Right lobe of liver (tissue), 6 donors: ENCODE measurements at places on chromosomes 12 and 14.

GRCh38 chr12:97464385-97465321 is 2.0 kb downstream of the RMST start:
- no peak for DNase-seq

GRCh38 chr12:25074113-25074512 is 120.8 kb downstream of the DNAI7 start:
- DNase-seq: no peak

DNA sequence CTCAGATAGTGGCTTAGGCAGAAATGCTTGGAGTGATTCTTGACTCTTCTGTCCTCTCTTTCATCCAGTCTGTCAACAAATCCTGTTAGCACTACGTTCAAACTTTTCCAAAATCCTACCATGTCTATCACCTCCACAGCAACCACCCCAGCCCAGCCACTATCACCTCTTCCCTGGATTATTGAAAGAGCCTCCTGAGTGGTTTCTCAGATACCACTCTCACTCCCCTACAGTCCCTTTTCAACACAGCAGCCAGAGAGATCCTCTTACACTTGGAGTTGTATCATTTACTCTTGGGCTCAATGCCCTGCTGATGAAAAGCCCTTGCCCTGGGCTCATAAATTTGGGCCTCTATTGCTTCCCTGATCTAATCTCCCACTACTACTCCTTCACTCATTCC is 218.9 kb downstream of the EXOC5 start:
- DNase-seq: no peak

GRCh38 chr14:72503696-72504368 is 390.1 kb downstream of the DPF3 start:
- no peak for DNase-seq

- DNase-seq: no peak
Observed at GRCh38 chr12:111436811-111437210, 31.1 kb downstream of the SH2B3 start.

DNA sequence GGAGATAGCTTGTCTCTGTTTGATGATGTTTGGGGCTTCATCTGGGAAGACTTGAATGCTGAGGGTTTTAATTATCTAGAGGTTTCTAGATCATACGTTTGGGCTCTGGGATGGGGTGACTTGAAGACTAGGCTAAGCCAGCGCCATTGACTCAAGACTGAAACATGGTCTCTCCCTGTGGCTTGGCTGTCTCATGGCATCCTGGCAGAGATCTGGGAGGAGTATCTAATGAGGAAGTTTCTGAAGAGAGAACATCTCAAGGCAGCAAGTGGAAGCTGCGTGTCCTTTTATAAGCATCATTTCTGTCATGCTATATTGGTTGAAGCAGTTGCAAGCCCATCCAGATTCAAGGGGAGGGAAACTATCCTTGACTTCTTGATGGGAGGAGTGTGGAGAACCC is 104.8 kb downstream of the UNC79 start:
- DNase-seq: no peak

DNA sequence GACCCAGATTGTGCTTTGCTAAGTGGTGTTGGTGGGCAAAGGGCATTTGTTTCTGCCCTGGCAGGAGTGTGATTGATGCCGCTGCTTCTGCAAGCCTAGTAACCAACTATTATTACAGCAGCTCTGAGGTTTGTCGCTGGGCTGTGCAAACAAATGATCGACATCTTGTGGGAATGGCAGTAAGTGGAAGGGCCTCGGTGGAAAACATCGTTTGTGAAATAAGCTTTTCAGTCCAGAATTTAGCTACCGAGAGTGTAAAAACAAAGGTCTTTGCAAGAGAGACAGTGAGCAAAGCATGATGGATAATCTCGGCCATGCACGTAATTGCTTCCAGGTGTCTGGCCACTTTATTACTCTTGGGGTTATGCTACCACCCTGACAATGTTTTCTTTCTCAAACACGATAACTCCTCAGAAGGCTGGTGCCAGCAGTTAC is 397.7 kb upstream of the PRICKLE1 start:
- DNase-seq: no peak

DNA sequence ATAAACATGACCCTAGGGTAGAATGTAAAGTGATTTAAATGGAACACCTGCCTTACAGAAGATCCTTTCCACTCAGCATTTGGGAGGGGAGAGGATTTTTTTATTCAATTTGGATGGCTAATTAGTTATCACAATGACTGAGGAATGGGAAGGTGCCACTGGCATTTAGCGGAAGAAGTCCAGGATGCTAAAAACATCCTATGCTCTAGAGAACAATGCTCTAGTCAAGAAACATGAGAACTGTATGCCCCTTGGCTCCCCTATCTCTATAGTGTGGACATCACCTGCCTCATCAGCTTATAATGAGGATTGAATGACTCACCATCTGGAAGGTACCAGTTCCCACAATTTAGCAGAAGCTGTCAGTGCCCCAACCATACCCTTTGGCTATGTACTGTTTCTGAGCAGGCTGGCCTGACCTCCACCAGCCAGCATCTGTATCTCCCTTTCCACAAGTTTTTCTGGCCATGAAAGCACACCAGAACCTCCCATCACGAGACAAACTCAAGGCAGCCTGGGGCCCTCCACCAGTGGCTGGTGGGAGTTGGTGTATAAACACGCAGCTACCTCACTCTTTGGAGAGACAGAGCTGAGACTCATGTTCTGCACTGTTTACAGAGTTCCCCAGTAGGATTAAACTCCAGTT is 109.7 kb upstream of the VASH1 start:
- DNase-seq: no peak

DNA sequence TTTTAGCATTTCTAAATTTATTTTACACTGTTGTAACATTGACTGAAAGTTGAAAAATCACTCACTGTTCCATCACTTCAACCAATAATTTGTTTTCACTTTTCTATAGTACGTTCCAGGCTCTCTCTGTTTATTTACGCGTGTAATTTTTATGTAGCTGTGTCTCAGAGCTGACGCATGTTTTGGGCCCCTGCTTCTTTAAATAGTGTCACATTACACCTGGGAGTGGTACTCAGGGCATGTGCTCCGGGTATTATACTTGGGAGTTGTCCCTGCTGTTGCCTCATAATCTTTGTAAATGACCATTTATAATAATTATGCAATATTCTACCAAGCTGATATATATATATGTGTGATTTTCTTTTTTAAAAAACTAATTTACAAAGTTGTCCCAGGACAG is 132.8 kb upstream of the CPM start:
- DNase-seq: no peak

DNA sequence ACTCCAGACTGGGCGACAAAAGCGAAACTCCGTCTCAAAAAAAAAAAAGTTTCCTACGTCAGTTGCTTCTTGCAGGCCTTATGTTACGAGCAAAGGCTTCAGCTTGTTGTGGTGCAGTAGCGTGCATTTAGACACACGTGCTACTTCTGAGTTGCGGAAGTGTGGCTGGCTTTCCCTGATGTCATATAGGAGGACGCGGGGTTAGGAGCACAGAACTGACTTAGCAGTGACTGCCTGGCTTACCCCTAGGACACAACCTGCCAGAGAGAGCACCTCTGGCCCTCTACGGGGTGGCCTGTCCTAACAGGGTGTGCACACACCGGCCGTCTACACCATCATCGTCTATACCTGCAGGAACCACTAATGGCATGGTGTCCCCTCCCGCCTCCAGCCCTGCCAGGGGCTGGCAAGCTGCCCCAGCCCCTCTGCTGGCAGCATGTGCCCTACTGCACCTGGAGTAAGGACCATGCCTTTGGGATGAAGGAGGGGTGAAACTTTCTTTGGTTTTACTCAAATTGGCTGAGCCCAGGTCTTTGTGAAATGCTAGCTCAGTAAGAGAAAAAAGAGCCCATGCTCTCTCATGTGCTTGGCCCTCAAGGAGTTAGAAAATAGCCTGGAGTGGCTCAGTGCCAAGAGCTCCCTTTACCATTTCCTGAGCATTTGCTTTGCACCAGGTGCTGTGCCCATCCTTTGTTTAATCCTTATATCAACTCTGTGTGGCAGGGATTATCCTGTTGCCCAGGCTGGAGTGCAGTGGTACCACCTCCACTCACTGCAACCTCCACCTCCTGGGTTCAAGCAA is 1.7 kb upstream of the GPR68 start:
- no peak for DNase-seq

DNA sequence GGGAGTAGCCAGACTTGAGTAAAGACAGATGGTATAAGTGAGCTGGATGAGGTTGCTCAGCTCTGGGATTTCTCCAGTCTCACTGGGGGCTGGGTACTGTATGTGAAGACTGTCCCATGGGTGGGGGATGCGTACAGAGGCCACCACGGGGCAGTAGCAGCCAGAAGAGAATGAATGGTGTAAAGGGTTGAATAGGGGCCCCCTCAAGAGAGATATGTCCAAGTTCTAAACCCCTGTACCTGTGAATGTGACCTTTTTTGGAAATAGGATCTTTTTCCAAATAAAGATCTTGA is 21.8 kb upstream of the BCDIN3D start:
- DNase-seq: no peak

GRCh38 chr12:94263011-94263811 is 114.8 kb downstream of the PLXNC1 start:
- no peak for DNase-seq

GRCh38 chr14:67523764-67524633 is 9.1 kb upstream of the PLEKHH1 start:
- DNase-seq: no peak
